ENCODE measurements at places on chromosomes 4 and X. TPM values are rescaled to one million over a fixed set of nuclear protein-coding genes. Genes with fewer than 3 reads are reported as not detected.
A peak's percentile ranks its signal among the peaks of the same experiment; 100 is the strongest.

DNAJB14 gene
- 69.6 TPM for total RNA-seq

DNA sequence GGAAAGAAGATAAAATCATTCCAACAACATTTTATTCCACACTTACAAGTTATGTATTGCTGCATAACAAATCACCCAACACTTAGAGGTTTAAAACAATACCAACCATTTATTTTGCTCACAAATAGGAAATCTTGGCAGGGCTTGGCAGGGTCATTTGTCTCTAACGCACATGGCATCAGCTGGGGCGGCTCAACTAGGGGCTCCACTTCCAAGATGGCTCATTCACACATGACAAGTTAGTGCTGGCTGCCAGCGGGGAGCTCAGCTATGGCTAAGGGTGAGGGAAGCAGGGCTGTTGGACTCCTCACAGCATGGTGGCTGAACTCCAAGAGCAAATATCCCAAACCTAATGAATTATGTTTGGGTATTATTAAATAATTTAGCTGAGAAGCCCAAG is 377.0 kb downstream of the ZNF674 start:
- DNase-seq = no peak

GRCh38 chrX:34218063-34218462 is 85.9 kb upstream of the FAM47A start:
- DNase-seq = no peak

UGT2B10 gene
- not detected for total RNA-seq

DNA sequence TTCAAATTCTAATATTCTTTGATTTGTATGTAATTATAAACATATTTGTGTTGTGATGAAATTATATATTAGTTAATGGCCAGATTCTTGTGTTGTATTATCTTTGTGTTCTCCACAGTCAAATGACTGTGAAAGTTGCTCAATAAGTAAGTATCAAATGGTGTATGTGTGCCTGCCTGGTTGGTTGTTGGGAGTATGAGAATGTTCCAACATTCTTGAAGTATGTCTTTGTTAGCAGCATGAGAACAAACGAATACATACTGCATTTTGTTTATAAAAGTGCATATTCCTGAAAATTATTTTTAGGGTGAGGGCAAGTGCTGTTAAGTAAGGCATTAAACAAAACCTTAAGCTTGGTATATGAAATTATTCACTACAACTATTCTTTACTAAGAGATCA is 16.2 kb downstream of the ARHGEF38 start:
- DNase-seq = no peak

POLN gene
- total RNA-seq = 4.5 TPM

DNA sequence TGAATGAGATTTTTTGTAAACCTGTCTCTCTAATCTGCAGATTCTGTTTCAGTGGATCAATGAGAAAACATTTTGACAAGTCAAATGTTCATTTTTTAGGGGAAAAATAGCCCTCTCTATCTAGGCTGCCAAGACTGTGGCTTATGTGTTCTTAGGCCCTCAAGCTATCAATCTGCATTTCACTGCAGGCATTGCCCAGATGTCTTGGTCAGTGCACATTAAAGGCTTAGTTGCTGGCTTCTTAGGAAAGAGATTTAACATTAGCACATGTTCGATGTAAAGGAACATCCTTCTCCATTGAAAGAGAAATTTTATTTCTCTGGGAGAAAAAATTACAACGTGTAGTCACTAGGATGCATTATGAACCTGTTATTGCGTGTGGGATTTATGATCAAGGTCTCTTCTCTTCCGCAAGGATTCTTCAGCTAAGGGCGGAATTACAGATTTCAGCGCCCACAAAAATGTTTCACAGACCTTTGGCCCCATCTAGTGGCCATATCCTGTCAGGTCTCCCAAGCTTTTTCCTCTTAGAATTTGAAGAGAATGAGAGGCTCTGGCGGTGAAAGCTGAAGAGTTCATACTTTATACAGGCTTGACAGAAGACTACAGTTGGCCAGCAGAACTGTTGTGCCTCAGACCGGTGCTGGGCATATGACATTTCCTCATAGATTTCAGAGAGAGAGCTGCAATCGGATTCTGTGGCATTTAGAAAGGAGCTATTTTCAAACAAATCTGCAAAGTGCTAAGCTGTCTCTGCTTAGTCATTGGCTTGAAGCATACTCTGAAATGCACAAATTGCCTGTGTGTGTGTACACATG is 144.6 kb upstream of the NOCT start:
- DNase-seq = peak; percentile 68

GRCh38 chrX:70241501-70241900 is 7.0 kb downstream of the AWAT1 start:
- no peak for DNase-seq

DNA sequence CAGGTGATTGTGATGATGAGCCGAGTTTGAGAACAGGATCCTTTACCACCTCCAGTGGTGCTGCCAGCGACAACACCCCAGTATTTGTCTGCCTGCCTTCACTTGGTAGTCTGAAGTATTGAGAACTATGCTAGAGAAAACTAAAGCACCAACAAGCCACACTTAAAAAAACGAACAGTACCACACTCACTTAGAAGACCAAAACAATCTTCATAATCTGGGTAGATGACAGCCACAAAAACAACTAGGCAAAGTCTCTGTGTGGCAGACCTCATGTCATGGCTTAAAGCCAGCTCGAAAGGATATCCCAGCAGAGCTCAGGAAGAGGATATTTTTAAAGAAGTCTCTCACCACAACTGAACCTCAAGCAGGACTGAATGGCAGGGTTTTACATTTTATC is 236.0 kb downstream of the GPC3 start:
- DNase-seq = no peak

DNA sequence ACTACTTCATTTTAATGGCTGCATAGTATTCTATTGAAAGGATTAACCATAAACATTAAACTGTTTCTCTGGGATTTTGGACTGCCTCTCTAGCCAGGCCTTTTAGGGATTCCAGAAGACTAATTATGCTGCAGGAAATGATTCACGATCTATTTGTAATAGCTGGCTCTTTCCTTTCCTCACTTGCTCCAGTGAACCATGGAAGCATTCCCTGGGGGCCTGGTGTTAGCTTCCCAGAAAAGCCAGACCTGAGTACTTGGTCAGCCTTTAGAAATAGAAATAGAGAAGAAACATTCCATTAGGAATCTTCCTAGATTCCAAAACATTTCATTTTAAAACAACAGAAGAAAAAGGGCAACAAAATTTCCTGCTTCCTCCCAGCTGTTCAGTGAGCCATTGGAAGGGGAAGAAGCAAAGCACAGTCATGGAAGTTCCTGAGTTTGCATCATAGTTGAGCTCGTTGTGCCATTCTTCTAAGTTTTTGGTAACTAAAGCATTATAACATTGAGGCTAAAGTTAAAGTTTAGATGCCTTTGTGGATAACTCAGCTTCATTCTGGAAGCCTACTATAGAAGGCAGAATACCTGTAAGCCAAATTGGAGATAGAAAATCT is 83.5 kb downstream of the NPNT start:
- no peak for DNase-seq

GRCh38 chrX:67614423-67614822 is 70.6 kb downstream of the AR start:
- DNase-seq = no peak

- DNase-seq = no peak
Observed at GRCh38 chr4:147943159-147943638, 211.3 kb downstream of the ARHGAP10 start.

BTC gene
- total RNA-seq = 1.5 TPM

- no peak for DNase-seq
Observed at GRCh38 chr4:153212736-153213135, 8.5 kb downstream of the TRIM2 start.

NAP1L5 gene
- total RNA-seq = 28.4 TPM

DNA sequence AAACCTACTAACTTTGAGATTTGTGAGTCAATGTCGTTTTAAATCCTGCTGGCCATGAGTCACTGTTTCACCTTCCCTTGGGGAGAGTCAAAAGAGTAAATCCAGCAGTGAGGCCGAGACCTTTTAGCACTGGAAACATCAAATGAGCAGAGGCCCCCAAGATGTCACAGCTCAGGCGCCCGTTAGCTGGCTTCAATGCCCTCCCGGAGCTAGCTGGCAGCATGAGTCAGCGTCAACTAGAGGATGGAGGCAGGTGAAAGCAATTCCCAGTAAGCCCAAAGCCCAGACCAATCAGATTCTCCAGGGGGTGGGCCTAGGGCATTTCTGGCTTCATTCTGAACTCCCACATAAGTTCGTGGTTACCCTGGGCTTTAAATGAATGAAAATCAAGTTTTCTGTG is 170.9 kb downstream of the CLCN4 start:
- no peak for DNase-seq

ENPEP gene
- 2.7 TPM for total RNA-seq

- DNase-seq = no peak
Observed at GRCh38 chr4:66197451-66197850, 527.2 kb upstream of the EPHA5 start.

PAGE5 gene
- total RNA-seq = not detected

CBLL2 gene
- total RNA-seq = not detected

GRCh38 chr4:152308951-152309350 is 226.9 kb downstream of the FBXW7 start:
- no peak for DNase-seq

MAGED1 gene
- total RNA-seq = 84.2 TPM

GRCh38 chrX:11412715-11413623 is 119.8 kb downstream of the AMELX start:
- DNase-seq = no peak

GRCh38 chrX:23365541-23365940 is 30.9 kb downstream of the PTCHD1 start:
- DNase-seq = peak; percentile 20

SMAD1 gene
- total RNA-seq = 33.7 TPM

AMOT gene
- 15.4 TPM for total RNA-seq

SHOX gene
- 0.18 TPM for total RNA-seq

SMIM10 gene
- 1.1 TPM for total RNA-seq

- no peak for DNase-seq
Observed at GRCh38 chr4:11438647-11439046, 10.0 kb upstream of the HS3ST1 start.

GRCh38 chr4:187687697-187688096 is 307.9 kb upstream of the ZFP42 start:
- no peak for DNase-seq

CCSER1 gene
- 200 TPM for total RNA-seq

GRCh38 chr4:163651761-163652160 is 157.3 kb downstream of the TMA16 start:
- no peak for DNase-seq

SYP gene
- 85.9 TPM for total RNA-seq

PRRG3 gene
- total RNA-seq = 6.5 TPM

DNA sequence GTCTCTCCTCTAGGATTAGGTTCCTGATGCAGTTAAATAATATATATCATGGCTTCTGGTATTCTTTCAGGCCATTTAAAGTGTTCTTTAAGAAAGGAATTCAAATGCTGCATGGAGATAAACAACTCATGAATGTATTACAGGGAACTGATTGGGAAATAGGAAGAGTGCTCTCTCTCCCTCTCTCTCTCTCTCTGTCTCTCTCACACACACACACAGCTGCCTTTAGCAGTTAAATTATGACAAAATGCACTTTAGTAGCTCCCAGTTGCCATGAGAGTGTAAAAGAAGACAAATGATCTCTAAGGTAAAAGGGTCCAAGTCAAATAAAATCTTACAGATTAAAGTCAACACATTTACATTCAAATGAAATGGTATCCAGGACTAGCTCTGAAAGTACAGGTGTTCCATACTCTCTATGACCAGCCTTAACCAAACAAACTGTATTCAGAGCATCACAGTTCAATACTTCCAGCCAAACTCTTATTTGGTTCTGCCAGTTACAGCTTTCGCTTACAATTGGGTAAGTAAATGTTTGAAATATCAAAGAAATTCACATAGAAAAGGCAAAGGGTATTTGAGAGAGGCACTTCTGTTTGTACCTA is 94.7 kb upstream of the CXXC4 start:
- DNase-seq = no peak

DNA sequence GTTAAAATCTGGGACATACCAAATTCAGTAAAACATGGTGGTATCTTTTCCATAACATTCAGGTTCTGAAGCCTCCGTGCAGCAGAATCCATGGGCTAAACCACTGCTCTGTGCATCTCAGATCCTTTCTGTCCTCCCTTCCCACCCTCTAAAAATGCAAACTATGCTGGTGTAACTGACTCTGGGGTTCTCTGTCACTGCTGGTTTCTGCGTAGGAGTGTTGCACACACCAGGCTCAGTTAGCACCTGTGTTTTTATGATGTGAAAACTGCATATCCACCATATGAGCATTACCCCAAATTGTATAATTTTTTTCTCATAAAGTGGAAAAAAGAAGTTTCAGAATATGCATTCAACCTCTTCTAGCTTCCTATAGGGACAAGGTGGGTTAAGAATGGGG is 22.4 kb upstream of the IL21 start:
- no peak for DNase-seq

GRCh38 chr4:99437723-99438404 is 2.7 kb upstream of the ADH7 start:
- no peak for DNase-seq

FRMPD3 gene
- 10.5 TPM for total RNA-seq
